Ecto neural progenitor cell (in vitro differentiated cells): ENCODE measurements at places on chromosomes 1 and 21.

DNA sequence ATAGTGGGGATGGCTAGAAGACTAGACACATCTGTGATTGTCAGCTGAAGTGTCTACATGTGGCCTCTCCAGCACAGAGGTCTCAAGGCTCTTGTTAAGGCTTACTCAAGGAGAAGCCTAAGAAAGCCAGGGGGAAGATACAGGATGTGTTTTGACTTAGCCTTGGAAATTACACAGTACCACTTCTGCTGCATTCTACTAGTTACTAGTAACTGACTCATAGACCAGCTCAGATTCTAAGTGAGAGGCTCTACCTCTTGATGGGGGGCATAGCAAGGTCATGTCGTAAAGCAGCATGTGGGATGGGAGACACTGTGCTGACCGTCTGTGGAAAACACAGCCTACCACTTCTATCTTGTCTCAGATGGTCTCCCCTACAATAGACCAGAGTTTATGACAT, 99.5 kb downstream of the UBE2U start:
- no peak for DNase-seq

DNA sequence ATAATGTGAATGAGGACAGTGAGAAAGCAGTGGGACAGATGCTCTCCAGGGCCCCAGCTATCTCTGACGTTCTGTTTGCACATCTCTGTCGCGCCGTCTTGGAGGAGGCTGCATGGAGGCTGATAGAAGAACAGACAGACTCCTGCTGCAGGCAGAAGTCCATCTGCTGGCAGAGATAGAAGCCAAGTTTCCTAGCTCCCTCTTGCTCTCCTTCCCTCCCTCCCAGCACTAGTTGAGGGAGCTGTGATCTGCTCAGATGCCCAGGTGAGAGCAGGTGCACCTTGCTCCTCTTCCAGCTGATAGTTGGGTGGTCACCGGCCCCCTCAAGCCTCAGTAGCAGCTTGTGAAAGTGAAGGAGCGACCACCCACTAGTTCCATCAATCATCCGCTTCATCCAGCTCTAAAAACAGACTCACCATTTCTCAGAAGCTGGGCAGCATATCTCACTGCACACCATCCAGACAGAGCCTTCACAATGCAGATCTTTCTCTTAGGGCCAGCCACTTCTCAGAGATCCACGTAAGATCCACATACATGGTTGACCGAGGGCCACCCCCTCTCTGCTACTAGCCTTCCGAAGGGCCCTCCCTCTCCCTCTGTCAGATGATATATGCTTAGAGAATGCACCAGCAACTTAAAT, 12.9 kb downstream of the LRRN2 start:
- no peak for DNase-seq

DNA sequence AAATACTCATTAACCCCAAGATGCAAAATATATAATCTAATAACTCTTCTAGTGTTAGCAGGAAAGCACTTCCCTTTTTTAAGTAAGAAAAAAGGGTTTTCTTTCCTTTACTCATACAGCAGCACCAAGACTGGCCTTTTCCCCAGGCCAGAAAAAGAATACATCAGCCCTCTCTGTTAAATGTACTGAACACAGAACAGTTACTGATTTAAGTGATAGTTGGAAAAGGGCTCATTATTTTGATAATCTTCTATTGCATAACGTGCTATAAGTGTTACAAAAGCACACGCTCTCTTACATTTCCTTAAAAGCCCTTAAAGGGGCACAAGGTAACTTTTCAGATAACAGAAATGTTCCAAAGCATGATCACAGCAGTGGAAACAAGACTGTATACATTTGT, 142.9 kb downstream of the TIAM1 start:
- DNase-seq: no peak

DNA sequence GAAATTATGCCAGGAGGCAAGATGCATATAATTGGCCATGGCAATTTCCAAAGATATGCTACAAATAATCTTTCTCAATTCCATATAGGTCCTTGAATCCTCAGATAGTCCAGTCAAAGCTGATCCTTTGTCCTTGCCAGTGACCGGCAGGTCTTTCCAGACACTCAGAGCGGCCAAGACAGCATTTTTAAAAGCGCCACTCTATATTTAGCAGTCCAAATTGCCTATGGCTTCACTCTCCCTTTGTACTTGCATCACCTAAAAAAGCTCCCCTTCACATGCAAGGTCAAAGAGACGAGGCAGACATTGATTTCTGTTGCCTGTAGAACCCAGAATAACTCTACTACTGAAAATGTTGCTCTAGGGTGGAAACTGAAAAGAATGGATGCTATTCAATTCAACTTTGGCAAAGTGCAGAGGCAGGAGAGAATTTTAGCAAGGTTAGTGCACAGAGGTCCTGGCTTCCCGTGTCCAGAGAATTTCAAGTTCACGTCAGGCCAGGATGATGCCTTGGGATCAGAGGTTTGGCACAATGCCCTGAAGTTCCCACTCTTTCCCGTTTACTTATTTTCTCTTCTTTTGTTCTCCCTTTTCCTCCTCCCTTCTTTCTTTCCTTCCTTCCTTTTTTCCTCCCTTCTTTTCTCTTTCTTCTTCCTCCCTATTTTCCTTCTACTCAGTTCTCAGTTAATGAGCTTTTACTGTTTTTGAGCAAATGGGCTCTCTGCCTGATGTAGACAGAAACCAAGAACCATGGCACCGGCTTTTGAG, 108.5 kb downstream of the KCNK1 start:
- no peak for DNase-seq

- no peak for DNase-seq
Measured at GRCh38 chr1:119556423-119556822, 49.4 kb downstream of the HSD3B1 start.

DNA sequence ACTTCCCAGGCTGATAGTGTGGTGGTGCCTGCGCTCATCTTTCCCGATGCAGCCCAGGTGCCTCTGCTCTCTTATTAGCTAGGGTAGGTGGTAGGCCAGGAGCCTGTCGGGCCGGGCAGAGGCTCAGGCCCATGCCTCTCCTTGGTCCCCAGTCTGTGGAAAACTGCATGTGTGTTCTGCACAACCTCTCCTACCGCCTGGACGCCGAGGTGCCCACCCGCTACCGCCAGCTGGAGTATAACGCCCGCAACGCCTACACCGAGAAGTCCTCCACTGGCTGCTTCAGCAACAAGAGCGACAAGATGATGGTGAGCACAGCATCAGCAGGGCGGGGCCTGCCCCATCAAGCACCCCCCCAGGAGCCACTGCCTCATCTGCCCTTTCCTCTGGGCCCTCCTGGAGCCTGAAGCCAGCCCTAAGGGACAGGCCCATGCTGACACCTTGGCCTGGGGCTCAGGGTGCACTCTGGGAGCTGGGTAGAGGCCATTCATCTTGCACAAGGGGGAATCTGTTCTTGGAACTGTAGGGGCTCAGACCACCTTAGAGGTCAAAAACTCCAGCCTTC, 38.6 kb downstream of the PKP1 start:
- DNase-seq: no peak

GRCh38 chr21:41973861-41974751, 20.3 kb upstream of the C2CD2 start:
- DNase-seq: no peak

GRCh38 chr1:47495176-47495713, 57.4 kb downstream of the FOXD2 start:
- no peak for DNase-seq

DNA sequence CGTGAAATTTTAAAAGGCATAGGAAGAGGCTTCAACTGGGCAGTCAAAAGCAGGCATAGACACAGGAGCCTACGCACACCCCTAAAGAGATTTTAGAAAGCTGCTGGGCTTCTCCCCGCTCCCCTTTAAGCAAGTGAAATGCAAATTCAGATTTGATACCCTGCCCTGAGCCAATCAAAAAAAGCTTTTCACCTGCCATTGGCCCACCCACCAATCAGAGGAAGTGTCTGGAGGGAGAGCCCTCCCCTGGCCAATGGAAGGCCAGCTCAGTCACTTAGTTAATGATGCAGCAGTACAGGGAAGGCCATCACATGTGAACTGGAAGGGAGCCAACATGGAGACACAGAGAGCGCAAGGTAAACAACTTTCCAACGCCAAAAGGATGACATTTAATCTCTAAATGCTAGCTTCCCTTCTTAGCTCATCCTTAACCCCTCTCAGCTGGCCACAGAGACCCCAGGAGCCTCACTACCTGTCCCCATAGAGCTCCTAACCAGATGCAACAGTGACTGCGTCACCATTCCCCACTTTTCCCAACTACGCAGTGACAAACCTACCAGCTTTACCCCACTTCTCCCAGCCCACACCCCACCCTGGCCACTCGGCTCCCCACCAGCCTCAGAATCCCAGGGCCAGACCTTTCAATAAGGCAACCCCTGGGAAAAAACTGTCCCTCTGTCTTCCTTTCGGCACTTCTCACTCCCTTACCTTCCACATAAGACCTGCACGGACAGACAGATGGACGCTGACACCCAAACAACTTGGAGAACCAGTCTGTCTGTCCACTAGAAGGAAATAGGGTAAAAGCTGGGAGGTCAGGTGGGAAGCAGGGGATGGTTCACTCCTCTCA, 71.0 kb downstream of the CD46 start:
- DNase-seq: no peak

GRCh38 chr1:74247881-74248528, 12.8 kb downstream of the TNNI3K start:
- DNase-seq: no peak

DNA sequence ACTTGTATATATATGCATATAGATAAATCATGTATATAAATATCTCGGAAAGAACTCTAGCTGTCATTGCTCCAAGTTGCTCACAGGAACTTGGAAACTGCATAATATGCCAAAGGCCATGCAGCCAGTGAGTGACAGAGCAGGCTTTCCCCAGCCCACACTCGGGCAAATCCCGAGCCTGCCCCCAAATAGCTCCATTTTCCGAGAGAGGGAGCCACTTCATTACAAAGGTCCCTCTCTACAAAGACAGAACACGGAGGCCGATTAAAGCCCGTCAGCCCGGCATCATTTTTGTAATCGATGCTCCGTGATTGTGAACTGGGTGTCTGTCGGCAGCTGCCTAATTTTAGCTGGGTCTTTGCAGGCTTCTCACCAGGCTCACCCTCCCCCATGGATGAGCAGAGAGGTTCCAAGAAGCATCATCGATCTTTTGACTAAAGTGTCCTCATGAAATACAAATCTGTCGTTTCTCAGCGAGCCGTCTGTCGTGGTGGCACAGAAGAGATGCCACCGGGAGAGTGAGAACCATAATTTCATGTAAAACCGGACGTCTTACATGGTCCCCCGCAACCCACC, 663.9 kb downstream of the PTPRU start:
- DNase-seq: no peak

DNA sequence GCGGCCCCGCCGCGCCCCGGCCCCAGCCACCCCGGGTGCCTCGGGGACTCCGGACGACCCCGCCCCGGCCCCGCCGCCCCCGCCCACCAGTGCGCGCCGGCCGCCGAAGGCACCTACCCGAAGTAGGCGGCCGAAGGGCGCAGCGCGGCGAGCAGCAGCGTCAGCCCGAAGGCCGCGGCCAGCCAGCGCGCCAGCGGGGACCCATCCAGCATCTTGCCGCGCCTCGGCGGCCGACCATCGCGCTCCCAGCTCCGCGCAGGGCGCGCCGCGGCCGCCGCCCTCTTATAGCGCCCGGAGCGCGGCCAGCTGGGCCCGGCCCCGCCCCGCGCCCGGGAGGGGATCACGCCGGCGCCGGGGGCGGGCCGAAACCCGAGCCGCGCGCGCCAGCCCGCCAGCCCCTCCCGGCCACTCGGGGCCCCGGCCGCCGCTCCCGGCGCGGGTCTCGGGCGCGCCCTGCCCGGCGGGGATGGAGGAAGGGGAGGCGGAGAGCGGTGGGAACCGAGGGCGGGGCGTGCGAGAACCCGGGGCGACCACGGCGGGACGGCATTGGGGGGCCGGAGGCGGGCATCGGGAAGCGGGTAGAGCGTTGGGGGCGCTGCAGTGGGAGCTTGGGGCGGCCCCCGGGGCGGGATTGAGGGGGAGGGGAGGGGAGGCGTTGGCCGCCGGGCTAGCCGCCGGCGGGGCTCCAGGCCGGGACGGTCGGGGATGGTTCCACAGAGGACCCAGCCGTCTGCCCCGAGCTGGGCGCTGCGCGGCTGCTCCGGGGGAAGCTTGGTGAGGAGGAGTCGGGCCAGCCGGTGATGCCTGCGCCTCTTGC, at the start of gene WNT9A:
Gene WNT9A (minus strand): TSS at position 257 of the 817 bp plus-strand sequence. CDS start 45 bp downstream, at position 212.
- peak; percentile 84 for DNase-seq

DNA sequence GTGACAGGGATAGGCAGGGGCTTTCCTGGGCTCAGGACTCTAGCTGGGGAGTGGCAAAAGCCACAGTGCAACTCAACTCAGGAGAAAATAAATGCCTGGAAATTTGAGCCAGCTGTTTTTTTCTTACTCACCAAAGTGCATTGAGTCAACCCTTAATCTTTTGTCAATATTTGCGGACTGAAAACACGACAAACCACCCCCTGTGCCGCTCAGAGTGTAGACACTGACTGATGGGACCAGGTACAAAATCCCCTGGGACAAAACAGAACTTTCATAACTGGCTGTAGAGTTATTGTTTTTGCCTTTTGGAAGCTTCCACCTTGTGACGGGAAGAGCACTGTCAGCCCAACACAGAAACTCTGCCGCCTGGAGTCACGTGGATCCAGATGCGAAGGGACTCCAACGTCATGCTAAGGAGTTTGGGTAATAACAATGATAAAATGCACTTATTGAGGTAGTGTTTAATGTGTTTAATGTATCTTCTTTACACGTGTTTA, 164.6 kb downstream of the PLPP3 start:
- DNase-seq: no peak

GRCh38 chr1:2561898-2562895, 6.0 kb downstream of the TNFRSF14 start:
- DNase-seq: no peak

- no peak for DNase-seq
Measured at GRCh38 chr1:151838222-151839081, 1.2 kb downstream of the C2CD4D start.

DNA sequence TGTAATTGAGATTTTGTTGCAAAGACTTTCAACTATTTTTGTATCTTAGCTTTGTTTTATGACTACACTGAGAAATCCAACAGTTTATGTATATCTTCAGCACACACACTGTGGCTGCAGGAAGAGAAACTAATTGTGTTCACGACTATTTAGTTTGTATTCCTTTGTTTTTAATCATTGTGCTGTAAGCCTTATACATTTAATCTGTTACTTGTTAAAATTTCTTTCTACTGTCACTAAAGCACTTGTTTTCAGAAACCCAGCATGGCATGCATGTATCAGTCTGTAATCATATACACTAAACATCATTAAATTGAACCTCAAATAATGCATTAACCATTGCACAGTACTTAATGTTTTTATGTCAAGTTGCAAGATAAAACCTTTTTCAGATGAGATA, 656 bp downstream of the ANGPTL1 start:
- DNase-seq: no peak

DNA sequence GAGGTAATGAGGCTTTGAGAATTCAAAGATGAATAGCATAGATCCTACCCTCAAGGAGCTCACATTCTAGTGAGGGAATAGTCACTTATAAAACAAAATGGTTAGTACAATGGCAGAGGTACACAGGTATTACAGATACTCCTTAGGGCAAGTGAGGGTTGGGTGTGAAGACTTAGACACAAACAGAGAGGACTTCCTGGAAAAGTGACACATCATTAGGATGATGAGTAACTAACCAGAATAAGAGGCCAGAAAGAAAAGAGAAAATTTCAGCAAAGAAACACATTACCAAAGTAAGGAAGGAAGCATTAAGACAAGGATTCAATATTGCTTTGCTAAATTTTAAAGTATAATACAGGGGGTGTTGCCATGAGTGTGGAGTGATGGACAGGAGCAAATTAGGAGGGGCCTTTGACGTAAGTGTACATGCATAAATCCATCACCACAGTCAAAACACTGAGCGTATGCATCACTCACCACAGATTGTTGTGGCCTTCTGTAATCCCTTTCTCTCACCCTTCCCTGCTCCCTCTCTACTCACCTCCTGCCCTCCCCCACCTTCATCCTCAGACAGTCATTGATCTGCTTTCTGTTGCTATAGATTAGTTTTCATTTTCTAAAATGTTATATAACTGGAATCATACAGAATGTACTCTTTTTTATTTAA, 7.9 kb downstream of the CD53 start:
- no peak for DNase-seq
